Urinary bladder (tissue), 4 donors: ENCODE measurements at places on chromosomes 16 and 17. TPM values are rescaled to one million over a fixed set of nuclear protein-coding genes. Genes with fewer than 3 reads are reported as not detected.

DNA sequence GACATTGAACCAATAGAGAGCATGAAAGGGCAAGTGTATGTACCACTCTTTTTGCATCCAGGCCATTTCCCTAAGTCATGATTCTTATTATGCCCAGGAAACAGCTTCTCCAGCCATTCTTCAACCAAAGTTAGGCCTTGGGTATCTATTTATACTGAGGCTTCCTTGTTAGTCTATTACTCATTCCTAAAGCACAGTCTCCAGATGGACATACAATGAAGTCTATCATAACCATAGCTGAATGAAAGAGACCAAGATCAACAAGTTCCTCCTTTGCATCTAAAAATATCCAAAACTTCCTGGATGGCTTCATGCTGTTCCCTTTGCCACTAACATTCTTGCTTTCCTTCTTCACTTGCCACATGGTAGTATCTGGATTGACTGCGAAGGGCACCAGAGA is 265.9 kb downstream of the CDH8 start:
- no peak for DNase-seq

DNA sequence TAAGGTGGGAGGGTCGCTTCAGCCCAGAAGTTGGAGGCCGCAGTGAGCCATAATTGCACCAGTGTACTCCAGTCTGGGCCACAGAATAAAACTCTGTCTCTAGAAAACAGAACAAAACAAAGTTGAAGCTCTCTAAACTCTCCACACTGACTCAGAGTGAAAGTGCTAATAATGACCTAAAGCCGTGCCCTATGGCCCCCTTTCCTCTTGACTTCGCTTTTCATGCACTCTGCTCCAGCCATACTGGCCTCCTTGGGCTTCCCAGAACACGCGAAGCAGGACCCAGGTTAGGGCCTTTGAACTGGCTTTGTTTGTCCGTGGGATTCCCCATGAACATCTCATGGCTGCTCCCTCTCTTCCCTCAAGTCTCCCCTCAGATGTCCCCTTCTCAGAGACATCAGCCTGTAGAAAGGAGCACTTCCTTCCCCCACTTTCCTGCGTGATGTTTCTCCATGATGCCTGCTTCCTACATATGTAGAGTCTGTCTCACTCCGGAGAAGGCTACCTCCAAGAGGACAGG is 18.6 kb upstream of the SPN start:
- no peak for DNase-seq

DNA sequence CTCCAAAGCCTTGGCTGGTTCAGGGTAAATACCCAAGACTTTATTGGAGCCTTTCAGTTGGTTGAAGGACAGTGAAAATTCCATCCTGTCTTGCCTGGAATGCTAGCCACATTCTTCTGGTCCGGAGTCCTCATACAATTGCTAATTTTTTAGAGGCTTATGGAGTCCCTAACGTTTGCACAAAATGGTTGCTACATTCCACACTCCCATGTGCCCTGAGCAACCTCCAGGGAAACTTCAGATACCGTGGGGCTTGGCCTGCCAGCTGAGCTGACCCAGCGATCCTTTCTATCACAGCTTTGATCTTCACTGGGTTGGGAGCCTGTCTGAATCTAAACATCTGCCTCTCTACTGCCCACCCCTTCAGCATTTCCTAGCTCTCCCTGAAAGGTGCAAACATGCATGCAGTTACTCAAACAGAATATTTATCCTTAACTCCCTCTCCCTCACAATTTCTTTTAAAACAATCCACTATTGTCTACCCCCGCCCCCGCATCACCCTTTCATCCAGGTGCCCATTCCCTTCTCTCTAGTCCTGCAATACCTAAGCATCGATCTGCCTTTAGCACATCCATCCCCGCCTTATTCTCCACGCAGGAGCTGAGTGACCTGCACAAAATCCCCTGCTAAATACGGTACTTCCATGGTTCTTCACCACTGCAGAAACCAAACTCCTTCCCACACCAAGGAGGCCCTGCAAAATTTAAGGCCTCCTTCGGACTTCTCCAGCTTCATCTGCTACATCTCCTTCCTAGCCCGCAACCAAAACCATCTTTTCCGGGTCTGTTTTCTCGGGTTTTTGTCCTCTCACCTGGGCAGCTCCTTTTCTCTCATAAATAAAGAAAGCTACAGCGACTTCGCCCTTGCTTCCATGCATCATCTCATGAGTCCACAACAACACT is 810 bp upstream of the GAN start:
- DNase-seq, result no peak

Gene CLEC19A
- total RNA-seq, result not detected
